Stimulated activated CD4-positive, alpha-beta T cell treated with anti-CD3 and anti-CD28 coated beads, Interleukin-12 subunit alpha, Interleukin-12 subunit beta, amount 100 ng/mL, for 48 hours (primary cell): ENCODE measurements at places on chromosomes 11 and 22.

DNA sequence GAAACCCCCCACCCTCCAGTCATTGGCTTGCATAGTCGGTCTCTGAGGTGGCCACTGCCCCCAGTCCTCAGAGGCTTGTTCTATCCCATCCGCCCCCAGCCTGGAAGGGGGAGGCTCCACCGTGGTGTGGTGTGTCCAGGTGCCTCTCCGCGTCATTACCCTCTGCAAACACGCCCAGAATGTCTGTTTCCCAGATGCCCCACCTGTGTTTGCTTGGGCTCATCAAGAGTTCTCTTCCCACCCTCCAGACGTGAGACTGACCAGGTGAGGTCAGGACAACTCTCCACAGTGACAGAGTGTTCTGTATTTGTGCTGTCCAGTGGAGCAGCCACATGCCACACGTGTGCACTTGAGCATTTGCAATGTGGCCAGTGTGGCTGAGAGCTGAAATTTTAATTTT, 24.9 kb downstream of the LRRC10B start:
- DNase-seq = no peak

DNA sequence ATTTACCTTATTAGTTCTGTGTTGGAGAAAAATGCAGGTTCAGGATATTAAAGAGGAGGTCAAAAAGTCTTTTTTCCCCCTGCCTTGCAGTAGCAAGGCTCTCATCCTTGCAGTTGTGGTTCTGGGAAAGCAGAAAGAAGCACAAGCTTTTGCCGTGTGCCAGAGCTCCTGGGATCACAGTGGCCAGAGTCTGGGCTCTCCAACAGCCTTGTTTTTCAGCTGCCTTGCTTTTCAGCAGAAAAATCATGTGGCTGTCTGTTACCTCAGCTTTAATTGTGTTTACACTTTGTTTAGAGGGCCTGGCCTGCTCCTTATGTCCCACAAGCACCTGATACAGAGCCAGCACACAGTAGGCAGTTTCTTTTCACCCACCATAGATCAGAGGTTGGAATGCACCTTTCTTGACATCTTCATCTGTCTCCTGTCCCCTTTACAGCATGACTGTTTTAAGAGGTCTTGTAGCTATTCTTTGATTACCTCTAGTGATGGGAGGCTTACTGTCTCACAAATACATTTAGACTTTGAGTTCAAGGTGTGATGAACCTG, 67.5 kb downstream of the TEAD1 start:
- DNase-seq = no peak

- DNase-seq = no peak
Observed at GRCh38 chr11:69818231-69818602, 999 bp downstream of the FGF3 start.

- DNase-seq = no peak
Observed at GRCh38 chr11:75236062-75236461, 4.5 kb upstream of the TPBGL start.

GRCh38 chr11:19410032-19410431, 169.3 kb upstream of the E2F8 start:
- no peak for DNase-seq

DNA sequence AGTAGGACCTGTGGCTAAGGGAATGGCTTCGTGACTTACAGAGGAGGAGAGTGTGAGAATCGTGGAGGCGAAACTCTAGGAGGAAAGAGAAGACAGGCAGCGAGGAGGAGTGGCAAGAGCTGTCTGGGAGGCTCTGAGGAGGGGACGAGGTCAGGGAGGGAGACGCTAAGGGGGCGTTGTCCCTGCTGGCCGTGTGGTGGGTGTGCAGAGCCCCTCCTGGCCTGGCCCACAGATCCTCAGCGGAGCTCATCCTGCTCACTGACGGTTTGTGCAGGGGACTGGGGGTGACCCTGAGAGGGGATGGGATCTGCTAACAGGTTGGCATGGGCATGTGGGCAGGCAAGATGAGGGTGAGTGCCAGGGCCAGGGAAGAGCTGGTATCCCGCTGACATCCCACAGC, 56.5 kb upstream of the PRR5 start:
- DNase-seq = no peak

DNA sequence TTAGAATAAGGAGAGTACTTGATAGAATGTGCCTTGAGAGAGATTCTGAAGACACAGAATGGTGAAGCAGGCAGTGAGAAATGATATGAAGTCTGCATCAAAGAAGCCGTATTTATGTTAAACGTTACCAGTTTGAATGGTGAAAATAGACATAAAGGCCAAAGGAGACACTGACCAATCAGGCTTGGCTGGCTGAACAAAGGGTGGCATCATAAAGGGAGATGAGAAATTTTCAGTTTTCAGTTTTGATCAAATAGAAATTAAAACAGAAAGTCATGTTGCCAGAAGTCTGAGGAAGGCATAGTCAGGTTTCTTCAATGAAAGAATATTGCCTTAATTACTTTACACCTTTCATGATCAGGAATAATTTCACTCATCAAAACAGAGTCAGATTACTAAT, 6.6 kb downstream of the OR51F1 start:
- DNase-seq = no peak

GRCh38 chr11:116771935-116772334, 852 bp downstream of the BUD13 start:
- no peak for DNase-seq

DNA sequence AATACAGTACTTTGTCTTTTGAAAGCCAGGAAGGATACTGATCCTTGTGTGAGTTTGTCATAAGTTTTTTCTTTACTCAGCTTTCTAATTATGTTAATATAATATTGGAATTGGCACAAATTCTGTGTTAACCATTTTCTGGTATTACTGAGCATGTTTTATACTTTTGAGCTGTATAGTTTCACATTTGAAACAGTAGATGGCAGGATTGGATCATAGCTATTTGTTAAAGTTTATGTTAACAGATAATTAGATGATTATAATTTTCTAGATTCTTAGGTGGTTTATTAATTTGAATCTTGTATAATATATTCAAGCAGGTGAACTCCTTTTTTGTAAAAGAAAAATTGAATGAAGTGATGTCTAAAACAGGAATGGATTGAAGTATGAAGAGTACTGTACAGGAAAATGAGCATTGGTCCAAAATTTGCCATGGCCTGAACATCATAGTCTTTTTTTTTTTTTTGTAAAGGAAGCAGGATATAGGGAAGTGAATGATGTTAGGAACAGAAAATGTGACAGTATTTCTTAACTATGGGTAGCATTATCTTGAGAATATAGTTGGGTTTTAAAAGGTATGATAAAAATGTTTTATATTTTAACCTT, 102.0 kb downstream of the CYP2R1 start:
- no peak for DNase-seq

- DNase-seq = no peak
Observed at GRCh38 chr11:111137846-111138245, 107.7 kb upstream of the POU2AF2 start.

- no peak for DNase-seq
Observed at GRCh38 chr11:119673759-119674336, 55.2 kb downstream of the NECTIN1 start.

- no peak for DNase-seq
Observed at GRCh38 chr11:1938343-1939005, 8.7 kb upstream of the MRPL23 start.

DNA sequence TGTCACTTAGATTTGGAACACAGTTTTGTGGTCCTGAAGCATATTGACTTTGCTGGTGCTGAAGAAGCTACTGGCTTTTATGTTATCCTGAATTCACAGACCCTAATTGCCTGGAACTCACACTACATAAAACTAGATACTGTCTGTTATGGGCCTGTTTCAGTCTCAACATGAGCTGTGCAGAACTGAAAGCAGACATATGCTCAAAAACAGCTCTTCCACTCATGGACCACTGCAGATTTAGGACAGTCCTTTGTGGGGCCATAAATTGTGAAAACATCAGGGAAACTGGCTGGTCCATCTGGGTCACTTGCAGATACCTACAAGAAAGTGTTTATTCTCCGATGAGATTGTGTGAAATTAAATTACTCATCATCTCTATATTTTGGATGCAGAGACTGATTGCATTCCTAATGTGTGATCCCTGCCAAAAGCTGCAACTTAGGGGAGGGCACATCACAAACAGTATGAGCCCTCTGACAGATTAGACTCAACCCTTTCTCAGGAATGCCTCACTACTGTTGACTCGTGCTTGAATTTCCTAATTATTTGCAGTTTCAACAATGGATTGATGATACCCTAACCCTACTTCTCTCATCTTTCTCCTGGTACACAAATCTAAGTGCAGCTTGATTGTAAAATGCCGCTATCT, 10.2 kb upstream of the CLNS1A start:
- no peak for DNase-seq

DNA sequence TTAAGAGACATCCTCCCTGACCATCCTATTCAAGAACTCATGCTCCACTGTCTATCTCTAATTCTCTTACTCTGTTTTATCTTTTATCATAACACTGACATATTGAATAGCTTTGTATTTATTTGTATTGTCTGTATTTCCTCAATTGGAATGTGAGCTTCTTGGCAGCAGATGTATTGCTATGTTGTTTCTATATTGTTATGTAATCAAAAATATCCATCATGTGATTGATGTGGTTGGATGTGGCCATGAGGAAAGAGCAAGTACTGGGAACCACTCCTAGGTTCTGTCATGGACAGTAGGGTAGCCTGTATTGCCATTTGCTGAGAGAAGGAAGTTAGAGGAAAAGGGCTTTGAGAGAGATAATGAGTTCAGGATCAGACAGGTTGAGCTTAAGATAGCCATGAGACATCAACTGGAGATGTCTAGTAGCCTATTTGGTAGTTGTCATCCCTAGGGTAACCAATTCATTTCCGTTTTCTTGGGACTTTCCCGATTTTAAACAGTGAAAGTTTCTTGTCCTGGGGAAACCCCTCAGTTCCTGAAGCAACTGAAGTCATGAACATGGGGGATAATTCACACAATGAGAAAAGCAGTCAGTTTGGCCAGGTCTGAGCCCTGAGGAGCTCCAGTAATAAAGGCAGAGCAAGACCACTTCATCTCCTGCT, 404.5 kb downstream of the INSC start:
- no peak for DNase-seq

DNA sequence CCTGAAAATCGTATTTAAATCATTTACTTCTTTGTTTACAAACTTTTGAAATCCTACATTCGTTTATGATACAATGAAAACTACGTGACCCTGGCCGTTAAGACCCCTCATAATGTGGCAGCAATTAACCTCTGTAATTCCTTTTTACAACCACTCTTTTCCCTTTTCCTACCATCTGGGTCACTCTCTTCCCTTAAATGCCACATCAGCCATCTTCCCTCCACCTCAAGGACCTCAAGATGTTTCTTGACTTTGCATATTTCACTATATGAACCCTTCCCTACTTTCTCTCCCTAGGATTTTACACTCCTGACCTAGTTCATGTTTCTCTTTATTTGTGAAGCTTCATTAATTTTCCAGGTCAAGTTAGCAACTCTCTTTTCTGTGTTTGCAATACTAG, 26.8 kb downstream of the OR2AG2 start:
- no peak for DNase-seq

GRCh38 chr22:29917052-29917902, 34.3 kb downstream of the MTMR3 start:
- DNase-seq = no peak

DNA sequence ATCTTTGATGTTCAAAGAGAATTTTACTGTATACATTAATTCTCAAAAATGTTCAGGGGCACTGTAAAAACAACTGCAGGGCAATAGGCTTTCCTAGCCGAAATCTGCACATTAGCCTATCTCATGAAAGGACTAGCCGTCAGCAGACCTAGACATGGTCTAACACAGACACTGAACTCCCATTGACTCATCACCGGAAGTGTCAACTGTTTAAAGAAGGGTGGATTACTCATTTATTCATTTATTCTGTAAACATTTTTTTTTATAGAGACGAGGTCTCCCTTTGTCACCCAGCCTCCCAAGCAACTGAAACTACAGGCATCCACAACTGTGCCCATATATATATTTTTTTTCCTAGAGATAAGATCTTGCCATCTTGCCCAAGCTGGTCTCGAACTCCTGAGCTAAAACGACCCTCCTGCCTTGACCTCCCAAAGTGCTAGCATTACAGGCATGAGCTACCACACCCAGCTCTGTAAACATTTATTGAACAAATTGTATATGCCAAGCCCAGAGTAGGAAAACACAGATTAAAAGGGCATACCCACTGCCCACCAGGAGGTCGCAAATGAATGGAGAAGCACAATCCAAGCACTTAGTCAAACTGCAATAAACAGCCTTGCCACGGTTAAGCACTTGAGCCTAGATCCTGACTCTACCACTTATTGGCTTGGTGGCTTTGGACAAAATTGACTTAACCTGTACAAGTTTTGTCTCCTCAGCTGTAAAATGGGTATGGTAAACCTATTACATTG, 26.6 kb downstream of the RAB30 start:
- DNase-seq = no peak

DNA sequence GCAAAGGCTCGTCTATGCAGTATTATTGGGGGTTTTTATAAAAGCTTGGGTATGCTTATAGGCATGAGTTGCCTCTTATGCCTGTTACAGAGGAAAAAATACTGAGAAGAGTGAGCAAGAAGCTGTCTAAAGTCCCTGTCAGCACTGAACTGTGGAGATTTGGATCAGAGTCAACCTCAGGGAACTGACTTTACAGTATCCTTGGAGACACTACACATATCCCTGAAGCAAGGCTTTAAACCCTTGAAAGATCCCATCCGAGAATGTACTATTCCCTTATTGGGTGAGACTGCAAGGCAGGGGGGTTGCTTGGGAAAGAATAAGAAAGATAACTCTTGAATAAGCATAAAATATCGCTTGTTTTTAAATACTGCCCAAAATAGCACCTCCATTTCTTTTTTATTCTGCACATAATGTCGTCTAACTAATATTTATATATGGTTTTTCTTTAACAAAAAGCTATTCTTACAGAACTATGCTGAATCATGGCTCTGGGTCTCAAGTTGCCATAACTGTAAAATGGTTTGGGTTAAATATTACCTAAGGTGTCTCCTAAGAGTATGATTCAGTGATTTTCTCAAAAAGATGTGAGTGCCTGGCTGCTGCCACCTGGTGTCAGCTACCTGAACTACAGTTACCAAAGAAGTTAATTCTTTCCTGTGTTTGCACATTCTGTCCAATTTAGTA, 1062.8 kb downstream of the DLG2 start:
- no peak for DNase-seq

DNA sequence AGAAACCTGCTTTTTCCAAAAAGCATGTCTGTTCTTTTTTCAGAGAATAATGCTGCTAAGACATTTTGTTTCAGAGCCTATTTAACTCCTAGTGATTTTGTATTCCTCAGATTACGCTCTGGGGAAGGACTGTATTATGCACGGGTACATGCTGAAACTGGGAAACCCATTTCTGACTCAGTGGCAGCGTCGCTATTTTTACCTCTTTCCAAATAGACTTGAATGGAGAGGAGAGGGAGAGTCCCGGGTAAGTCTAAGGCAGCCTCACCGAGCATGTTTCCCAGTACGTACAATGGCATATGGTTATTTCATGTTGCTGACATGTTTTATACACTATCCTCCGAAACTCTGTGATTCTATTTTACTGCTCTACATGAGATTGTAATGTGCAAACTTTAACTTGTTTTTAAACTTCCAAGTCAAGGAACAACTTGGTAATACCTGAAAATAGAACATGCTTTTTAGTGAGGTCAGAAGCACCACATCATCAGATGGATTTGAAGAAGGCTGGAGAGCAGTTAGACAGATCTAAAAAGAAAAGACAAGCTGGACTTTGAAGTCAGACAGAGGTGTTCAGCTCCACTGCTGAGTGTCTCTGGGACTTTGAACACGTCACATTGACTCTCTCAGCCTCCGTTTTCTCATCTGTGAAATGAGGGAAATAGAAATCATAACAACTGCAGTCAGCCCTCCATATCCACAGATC, 23.7 kb upstream of the MYO18B start:
- no peak for DNase-seq

- DNase-seq = no peak
Observed at GRCh38 chr11:111455291-111456085, 56.7 kb downstream of the BTG4 start.
